ENCODE measurements at places on chromosomes 11 and 22.

- no peak for DNase-seq
These were observed 24.5 kb downstream of the DUSP8 start for GRCh38 chr11:1547467-1548098.

DNA sequence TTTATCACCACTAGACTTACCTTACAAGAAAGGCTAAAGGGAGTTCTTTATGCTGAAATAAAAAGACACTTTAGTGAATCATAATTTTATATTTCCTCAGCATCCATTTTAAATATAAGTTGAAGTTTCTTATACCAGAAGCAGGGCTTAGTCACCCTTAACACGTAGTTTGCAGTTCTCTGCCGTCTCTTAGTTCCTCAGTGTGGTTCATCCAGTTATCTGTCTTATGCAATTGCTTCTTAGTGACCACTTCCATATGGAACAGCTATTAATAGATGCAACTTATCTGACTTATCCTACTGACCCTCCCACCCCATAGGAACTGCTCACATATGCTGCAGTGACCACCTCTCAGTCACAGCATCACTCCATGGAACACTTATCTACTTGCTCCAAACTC, 11.7 kb upstream of the SLC36A4 start:
- DNase-seq = no peak

DNA sequence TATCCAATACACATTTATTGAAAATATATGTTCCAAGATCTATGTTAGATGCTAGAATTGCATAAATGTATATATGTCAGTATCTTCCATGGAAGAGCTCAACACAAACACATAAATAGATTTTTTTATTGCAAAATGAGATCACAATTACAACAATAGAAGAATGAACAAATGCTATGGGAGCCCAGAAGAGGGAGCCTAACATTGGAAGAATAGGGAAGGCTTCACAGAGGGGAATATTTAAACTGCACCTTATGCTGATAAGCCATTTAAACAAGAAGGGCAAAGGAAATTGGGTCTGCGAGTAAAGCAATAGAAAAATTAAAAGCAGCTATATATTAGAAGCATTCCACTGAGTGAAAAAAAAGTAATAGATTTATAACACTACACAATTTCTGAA, 96.1 kb upstream of the LRRC55 start:
- DNase-seq = no peak

GRCh38 chr11:15093432-15093831, 20.0 kb downstream of the CALCB start:
- DNase-seq = no peak

DNA sequence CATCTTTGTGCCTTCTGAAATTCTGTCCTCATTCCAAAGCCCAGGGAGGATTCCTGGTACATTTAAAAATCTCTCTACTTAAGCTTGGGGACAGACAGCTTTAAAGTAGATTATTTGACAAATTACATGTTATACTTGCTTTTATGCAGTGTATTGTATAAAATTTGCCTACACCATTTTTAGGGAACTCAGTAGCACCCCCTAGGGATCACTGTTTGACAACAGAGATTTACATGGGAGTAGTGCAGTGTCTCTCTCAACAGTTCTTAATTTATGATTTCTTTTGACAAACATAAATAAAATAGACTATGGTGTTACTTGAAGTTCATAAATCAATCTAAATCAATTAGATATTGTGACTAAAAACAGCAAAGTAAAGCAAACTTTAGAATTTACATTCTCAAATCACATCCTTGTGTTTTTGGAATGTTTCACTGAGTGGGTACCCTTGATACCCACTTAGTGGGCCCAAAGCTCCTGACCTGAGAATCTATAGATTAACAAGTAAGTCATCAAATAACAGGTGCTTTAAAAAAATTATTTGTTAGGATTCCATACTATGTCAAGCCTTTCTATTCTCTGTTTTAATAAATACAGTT, 428.8 kb downstream of the DYNC2H1 start:
- no peak for DNase-seq

GRCh38 chr22:42080287-42080686, 787 bp downstream of the SMDT1 start:
- DNase-seq = no peak

DNA sequence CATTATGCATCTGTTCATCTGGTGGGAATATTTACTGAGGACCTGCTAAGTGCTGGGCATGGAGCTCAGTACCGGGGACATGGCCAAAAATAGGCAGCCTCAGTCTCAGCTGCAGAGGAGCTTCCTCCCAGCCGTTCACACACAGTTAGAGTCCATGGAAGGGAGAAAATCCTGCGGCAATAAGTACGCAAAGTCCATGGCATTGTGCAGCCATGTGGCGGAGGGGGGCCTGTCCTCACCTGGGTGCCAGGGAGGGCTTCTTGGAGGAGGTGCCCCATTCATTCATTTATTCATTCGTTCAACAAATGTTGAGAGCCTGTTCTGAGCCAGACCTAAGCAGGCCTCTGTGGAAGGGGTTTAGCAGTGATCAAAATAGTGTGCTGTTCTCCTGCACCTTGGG, 59.3 kb upstream of the ANO1 start:
- DNase-seq = no peak

Measured in activated T-cell treated with anti-CD3 and anti-CD28 coated beads, Interleukin-2, amount 50 U/mL, for 24 hours (primary cell).